ENCODE measurements at places on chromosomes 1 and 21. TPM values are rescaled to one million over a fixed set of nuclear protein-coding genes. Genes with fewer than 3 reads are reported as not detected.

RAP1A gene
- total RNA-seq: 19.7 TPM

RPTN gene
- under 0.01 TPM for total RNA-seq

NOS1AP gene
- under 0.01 TPM for total RNA-seq

ATP5IF1 gene
- 219 TPM for total RNA-seq

RNU1-4 gene
- under 0.01 TPM for total RNA-seq

F3 gene
- 51.6 TPM for total RNA-seq

RAD54L gene
- 5.6 TPM for total RNA-seq

SPATA21 gene
- not detected for total RNA-seq

UMODL1 gene
- total RNA-seq: under 0.01 TPM

ANGPTL1 gene
- total RNA-seq: 4.6 TPM

EYA3 gene
- total RNA-seq: 11.3 TPM

BPNT1 gene
- 38.7 TPM for total RNA-seq

ERG gene
- 0.56 TPM for total RNA-seq

SPATA17 gene
- total RNA-seq: 1.1 TPM
